ENCODE measurements at places on chromosomes 16 and 17. TPM values are rescaled to one million over a fixed set of nuclear protein-coding genes. Genes with fewer than 3 reads are reported as not detected.
A peak's percentile ranks its signal among the peaks of the same experiment; 100 is the strongest.

- H3K27ac ChIP-seq: no peak overlapping the region
- no peaks in the 10 kb centered on the region for H3K4me1 ChIP-seq
- H3K4me3 ChIP-seq: no peak overlapping the region
- H3K36me3 ChIP-seq: no peaks in the 10 kb centered on the region
- no peak for DNase-seq
These were observed 32.8 kb downstream of the MYO15A start for GRCh38 chr17:18141210-18141803.

DNA sequence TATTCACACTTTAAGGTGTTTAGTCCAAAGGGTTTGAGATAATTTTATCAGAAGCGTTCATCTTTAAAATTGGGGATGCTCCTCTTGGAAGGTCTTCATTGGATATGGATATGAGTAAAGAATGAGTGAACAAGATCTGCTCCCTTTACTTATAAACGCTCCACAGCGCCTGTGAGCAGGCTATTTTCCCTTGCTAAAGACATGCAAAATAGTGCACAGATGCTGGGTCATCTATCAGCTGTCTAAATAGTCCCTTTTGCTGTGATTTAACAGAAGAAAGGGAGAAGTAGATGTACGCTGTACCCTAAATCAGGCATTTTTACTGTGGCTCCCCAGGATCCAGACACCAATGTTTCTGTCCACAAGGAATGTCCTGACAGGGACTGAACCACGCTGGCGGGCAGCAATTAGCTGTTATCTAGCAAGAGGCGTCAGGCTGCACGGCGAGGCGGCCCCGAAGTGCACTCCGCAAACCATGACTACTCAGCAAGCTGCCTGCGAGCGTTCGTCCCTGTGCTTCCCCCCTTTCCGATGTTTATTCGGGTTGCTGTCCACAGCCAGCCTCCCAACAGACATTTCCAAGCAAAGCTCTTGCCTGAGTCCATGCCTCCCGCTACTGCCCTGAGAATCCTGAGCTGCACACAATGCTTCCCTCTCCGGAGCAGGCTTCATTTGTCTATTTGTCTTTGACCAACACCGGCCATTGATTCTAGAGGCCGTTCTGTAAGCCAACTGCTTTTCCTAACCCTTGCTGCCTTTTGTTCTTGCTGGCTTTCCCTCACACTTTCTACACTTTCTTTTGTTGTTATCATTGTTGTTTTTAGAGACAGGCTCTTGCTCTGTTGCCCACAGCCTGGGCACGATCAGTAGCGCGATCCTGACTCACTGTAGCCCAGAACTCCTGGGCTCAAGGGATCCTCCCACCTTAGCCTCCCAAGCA is 55.7 kb upstream of the CNEP1R1 start:
- H3K27ac ChIP-seq: no peak overlapping the region
- no peak for DNase-seq
- H3K4me3 ChIP-seq: no peak overlapping the region
- H3K27me3 ChIP-seq: no peaks in the 10 kb centered on the region
- no peaks in the 10 kb centered on the region for H3K36me3 ChIP-seq

Gene SLC16A11
- total RNA-seq: 1.3 TPM

DNA sequence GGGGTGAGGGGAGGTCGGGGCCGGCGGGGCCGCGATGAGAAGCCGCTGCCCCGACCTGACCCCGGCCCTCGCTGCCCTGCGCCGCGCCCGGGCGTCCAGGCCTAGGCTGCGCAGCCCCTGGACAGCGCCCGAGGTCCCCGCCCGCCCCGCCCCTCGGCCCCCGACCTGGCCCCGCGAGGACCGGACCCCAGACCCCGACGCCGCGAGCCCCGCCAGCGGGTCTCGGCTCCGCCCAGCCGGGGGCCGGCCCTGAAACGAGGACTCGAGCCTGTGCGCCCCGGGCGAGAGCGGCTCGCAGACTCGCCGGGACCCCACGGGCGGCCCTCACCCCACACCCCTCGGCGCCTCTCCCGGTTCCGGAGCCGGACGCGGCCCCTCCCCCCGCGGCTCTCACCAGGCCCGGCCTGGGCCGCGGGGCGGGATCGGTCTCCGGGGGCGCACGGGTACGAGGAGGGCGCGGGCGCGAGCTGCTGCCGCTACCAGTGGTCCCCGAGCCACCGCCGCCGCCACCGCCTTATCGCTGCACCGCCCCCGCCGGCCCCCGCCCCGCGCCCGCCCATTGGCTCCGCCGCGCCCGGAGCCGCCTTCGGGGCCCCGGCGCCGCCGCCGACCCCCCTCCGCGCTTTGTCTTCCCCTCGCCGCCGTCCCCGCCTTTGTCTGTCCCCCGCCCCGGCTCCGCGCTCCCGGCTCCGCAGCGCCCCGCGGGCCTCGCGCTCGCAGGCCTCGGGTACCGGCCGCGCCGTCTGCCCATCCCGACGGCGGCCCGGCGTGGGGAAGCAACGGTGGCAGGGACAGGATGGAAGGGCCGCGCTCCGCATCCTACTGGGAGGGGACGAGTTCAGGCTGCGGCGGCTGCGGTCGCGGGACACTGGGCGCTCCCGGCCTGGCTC is at the start of gene LIMD2:
TSS of gene LIMD2 (minus strand) at position 488 of the 890 bp plus-strand sequence. CDS start 827 bp downstream, outside the sequence.
- peak within 1 kb of the TSS; percentile 7 for H3K27ac ChIP-seq
- no peaks in the 10 kb centered on the region for H3K4me1 ChIP-seq
- peak; percentile 75 for DNase-seq
- no peaks in the 10 kb centered on the region for H3K27me3 ChIP-seq
- no peaks in the 10 kb centered on the region for H3K36me3 ChIP-seq

- no peaks in the 10 kb centered on the region for H3K4me1 ChIP-seq
- H3K4me3 ChIP-seq: no peak overlapping the region
- DNase-seq: no peak
These were observed 6.5 kb upstream of the CACNA1H start for GRCh38 chr16:1146409-1146808.

DNA sequence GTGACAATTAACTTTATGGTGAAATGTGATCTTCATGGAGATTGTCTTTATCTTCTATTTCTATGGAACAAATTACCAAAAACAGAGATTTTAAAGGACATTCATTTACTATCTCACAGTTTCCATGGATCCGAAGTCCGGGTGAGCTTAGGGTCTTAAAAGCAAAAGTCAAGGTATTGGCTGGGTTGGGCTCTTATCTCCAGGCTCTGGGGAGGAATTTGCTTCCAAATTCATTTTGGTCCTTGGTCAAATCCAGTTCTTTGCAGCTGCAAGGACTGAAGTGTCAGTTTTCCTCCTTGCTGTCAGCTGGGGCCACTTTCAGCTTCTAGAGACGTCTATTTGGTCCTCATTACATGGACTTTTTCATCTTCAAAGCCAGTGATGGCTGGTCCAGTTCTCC is 395.8 kb upstream of the MAF start:
- no peak overlapping the region for H3K27ac ChIP-seq
- DNase-seq: no peak
- H3K27me3 ChIP-seq: no peaks in the 10 kb centered on the region
- H3K36me3 ChIP-seq: no peaks in the 10 kb centered on the region
- H3K4me3 ChIP-seq: no peak overlapping the region
- H3K4me1 ChIP-seq: no peaks in the 10 kb centered on the region

DNA sequence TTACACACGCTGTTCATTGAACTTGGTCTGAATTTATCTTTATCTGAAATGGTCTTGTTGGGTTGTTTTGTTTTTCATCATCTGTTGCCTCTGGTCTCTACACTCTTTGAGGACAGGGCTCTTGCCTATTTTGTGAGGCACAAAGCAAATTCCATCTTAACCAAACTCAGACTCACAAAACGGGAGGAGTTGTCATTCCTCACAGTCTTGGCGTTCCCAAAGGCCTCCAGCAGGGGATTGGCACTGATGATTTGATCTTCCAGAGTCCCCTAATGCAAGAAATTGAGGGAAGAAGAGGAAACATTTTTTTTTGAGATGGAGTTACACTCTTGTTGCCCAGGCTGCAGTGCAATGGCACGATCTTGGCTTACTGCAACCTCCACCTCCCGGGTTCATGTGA is 8.7 kb downstream of the MYH3 start:
- no peaks in the 10 kb centered on the region for H3K27me3 ChIP-seq
- no peak overlapping the region for H3K27ac ChIP-seq
- no peak for DNase-seq
- H3K36me3 ChIP-seq: peaks cover 2% of the 10 kb centered on the region
